ENCODE measurements at places on chromosomes 1 and 21.

- DNase-seq = no peak
These were observed 52.4 kb downstream of the KCNJ6 start for GRCh38 chr21:37863842-37864241.

DNA sequence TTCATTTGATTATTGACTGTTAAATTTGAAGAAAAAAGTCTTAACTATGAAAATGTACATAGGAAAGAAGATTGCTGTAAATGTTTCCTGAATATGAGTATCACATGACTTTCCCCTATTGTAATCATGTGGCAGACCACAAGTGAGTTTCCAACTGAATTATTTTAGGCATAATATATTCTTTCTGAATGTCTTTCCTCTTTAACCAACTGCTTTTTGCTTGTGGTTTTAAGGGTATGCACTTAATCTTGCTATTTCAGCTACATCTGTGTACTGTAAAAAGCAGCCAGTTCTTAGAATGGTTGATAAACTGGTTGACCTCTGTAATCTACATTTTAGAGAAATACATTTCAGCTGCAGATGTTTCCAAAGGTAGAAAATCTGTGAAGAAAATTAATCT lies 400.7 kb downstream of the NEGR1 start:
- peak; percentile 90 for DNase-seq

DNA sequence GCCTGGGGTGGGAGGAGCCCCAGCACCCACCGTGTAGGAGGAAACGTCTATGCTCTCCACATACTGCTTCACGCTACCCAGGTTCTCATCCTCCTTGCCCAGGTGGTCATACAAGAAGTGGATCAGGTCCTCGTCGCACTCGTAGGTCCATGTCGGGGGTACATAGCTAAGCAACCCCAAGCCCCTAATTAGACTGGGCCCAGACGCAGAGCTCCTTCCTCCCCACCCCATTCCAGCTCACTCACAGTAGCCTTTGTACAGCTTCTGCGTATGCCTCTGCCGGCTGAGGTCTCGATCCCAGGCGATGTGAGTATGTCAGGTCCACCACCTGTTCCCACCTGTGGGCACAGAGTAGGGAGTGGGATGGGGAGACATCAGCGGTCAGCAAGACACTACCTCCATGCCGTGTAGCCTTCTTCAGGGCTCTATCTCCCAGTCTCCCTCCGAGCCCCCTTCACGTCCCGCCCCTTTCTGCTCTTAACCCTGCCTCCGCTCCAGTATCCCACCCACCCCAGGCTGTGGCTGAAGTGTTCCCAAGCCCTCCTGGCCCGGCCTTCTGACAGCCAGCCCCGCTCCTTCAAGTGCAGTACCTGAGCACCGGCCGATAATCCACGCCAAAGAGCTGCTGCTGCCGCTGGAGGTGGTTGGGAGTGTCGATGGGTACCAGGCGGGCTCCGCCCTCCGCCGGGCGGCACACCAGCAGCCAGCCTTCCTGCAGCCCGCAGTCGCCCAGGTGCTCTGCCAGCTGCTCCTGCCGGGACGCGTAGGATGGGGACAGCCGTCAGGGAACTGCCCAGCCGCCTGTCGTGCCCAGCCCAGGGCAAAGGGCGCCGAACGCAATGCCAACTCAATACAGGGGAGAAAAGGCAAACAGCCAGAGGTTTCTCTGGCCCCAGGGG lies 919 bp downstream of the HECTD3 start:
- no peak for DNase-seq

DNA sequence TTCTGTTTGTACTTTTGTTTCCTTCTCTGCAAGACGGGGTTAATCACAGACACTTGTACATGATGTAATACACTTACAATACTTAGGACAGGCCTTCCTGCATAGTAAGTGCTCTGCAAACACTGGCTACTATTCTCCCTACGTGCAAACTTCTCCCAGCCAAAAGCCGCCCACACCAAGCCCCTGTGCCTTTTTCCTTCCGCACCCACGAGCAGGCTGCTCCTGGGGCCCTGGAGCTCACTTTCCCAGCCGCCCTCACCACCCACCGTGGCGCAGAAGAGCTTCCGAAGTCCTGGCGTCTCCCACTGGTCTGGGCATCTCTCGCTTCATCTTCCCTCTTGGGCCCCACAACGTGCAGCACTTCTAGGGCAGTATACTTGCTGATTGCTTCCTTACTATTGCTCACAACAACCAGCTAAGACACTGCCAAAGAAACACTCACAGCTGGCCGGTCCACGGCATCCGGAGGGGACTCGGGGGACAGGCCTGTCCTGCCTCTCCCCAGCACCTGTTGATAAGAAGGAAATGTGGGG lies 22.5 kb upstream of the GPR157 start:
- DNase-seq = no peak

GRCh38 chr1:56986397-56986796 lies 20.6 kb upstream of the C8B start:
- no peak for DNase-seq

DNA sequence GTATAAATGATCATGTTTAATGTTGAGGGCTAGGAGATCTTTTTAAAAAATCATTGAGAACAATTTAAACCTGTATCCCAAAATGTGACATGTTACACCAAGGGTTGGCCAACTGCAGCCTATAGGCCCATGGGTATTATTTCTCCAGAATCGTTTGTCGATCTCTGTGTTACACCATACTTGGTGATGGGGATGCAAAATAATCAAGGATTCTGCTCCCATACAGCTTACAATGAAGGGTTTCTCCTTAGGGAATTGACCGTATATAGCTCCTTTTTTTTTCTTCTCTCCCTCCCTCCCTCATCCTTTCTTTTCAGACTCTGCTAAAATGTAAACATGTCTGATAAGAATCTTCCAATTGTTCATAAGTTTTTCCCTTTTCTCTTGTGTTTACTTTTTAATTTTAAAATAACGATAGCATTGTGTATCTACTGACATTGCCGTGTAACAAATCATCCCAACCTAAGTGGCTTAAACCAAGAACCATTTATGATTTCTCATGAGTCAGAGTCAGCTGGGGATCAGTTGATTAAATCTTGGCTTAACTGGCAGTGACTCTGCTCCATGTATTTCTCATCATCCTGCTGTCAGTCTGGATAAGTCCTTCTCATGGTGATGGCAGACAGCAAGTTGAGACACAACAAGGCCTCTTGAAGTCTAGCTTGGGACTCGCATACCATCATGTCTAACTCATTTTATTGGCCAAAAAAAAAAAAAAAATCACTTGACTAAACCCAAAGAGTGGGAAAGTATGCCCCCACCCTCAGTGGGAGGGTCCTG lies 48.0 kb downstream of the MARK1 start:
- no peak for DNase-seq

GRCh38 chr1:74681001-74681400 lies 7.4 kb upstream of the ERICH3 start:
- DNase-seq = no peak

GRCh38 chr1:50183378-50184133 lies 74.8 kb downstream of the ELAVL4 start:
- peak; percentile 1 for DNase-seq

GRCh38 chr1:103266036-103266435 lies 157.7 kb upstream of the COL11A1 start:
- DNase-seq = no peak

GRCh38 chr1:154657556-154657955 lies 49.6 kb upstream of the ADAR start:
- peak; percentile 88 for DNase-seq

- DNase-seq = no peak
These were observed 610 bp downstream of the COL6A2 start for GRCh38 chr21:46098303-46099141.

DNA sequence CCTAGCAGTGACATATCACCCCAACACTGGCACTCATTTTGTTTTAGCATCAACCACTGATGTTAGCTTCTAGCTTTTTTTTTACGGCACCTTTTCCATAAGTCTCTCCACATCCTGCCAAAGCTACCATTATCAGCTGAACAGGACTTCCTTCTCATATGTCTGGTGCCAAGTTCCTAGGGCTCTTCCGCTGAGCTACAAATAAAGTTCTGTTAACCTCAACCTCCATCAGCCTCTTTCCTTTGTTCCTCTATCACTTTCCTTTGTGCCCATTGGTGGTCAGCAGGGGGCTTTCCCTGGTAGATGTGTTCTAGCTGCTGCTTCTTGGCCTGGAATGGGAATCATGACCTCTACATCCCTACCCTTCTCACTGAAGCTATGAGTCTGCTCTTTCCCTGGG lies 163.8 kb downstream of the FAF1 start:
- DNase-seq = no peak
